ENCODE measurements at places on chromosomes 4 and X. TPM values are rescaled to one million over a fixed set of nuclear protein-coding genes. Genes with fewer than 3 reads are reported as not detected.

Gene TAF7L
- polyA plus RNA-seq, result not detected

DNA sequence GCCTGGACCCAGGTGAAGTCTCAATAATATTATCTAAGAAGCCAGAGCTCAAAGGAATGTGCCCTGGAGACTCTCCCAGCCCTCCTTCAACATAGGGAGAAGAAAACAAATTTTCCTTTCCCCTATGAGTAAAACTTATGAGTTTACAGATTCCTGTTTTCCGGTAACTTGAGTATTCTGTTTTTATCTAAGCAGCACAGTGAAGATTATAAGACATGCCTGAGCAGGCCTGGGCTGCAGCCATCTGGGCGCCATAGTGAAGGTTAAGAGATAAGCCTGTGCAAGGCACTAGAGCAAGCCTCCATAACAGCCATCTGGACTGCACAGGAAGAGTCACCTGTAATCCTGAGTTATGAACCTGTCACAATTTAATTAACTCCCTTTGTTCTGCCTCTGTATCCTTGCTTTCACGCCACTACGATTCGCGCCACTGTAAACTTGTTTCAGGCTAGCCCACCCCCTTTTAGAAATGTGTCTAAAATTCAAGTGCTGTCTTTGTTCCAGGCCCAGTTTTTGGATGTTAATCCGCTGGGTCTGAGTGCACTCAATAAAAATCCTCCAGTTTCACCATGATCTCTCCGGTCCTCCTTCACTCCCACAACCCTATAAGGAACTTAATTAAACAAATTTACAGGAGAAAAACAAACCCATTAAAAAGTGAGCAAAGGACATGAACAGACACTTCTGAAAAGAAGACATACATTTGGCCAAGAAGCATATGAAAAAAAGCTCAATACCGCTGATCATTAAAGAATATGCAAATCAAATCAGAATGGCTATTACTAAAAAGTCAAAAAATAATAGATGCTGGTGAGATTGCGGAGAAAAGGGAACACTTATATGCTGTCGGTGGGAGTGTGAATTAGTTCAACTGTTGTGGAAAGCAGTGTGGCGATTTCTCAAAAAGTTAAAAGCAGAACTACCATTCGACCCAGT lies 189.5 kb downstream of the APBB2 start:
- no peak for DNase-seq

- DNase-seq, result no peak
These were observed 379.8 kb downstream of the DCAF12L2 start for GRCh38 chrX:125786316-125786715.

GRCh38 chr4:173448103-173448502 lies 49.2 kb upstream of the SCRG1 start:
- DNase-seq, result no peak

Gene MAGED4
- 0.40 TPM for polyA plus RNA-seq

GRCh38 chr4:99735822-99736221 lies 78.2 kb upstream of the C4orf54 start:
- no peak for DNase-seq

Gene CENPVL1
- not detected for polyA plus RNA-seq

DNA sequence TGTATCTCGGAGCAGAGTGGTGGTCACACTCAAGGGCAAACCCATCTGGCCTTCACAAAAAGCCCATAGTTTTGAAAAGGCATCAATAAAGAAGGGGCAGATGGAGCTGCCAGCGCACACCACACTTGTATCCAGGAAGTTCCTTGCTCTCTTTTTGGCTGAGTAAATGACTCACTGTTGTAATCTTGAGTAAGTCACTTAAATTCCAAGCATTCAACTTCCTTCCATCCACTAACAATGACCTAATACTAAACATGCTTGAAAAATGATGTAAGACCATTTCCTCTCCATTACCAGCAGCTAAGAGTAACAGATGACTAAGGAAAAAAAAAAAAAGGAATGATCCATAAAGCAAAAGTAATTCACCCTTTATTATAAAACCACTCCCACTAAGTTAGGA lies 32.4 kb upstream of the MYOZ2 start:
- no peak for DNase-seq

DNA sequence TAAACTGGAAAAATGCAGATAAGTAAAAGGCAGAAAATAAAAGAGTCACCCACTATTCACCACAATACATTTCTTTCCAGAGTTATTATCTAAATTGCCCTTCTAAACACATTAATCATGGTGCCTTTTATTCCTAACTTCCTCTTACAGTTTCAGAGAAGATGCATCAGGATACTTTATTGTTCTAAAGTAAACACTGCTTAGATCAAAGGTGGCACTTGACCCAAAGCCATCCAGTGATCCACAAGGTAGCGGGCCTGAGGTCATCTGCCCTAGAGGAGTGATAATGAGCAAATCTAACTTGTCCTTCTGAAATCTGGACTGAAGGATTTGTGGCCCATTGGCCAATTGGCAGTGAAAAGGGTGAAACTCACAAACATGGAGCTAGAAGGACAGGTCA lies 12.0 kb upstream of the TMEM154 start:
- no peak for DNase-seq

All from CD4-positive, CD25-positive, alpha-beta regulatory T cell (primary cell).